ENCODE measurements at places on chromosomes 2 and 18.

GRCh38 chr2:172555272-172555521, 693 bp upstream of the PDK1 start:
- ATAC-seq: peak; percentile 22

- ATAC-seq: no peak
These were observed 307.1 kb upstream of the PIK3C3 start for GRCh38 chr18:41647914-41648313.

DNA sequence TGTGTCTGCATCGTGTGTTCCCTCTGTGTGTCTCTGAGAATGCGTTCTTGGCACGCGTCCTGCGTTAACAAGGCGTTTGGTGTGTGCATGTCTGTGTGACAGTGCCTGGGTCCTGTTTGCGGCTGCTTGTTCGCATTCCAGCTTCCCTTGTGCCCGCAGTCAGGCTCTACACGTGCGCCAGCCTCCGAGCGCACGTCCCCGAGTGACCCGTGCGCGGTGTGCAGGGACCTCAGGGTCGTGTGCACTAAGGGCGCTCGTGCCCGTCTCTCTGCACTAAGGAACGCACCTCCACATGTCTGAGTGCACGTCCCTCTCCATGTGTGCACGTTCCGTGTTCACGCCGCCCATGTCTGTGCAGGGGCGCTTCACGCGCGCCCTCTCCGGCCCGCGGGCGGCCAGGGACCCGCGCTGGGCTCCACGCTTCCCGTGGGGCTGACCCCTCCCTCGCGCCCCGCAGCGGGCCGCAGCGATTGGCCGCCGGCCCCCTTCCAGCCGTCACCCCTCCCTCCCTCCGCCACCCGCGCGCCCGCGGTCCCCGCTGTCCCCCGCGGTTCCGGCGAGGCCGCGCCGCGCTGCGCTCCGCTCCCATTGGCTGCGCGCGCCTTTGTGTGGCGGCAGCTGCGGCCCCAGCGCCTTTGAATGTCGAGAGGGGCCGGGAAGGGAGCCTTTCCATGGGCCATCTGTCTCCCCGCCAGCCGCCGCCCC, 229.4 kb downstream of the HAUS1 start:
- ATAC-seq: no peak

- ATAC-seq: no peak
These were observed 41.6 kb downstream of the SLC25A12 start for GRCh38 chr2:171852366-171852888.

DNA sequence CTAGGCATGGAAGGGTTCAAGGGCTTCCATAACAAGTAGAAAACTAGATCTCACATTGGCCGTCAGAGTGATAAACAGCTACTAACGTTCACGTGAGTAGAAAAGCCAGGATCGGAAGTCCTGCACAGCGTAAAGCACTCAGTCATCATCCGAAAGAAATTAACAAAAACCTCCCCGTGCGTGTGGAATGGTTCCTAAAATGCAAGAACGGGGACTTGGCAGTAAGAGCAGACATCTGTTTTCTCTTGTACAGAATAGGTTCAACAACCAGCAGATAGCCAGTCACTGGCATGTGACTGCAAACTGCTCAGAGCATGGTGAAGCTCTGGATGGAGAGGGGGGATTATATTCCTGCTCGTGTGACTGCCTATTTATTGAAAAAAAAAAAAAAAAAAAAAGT, 106.9 kb upstream of the ITGB6 start:
- ATAC-seq: no peak

DNA sequence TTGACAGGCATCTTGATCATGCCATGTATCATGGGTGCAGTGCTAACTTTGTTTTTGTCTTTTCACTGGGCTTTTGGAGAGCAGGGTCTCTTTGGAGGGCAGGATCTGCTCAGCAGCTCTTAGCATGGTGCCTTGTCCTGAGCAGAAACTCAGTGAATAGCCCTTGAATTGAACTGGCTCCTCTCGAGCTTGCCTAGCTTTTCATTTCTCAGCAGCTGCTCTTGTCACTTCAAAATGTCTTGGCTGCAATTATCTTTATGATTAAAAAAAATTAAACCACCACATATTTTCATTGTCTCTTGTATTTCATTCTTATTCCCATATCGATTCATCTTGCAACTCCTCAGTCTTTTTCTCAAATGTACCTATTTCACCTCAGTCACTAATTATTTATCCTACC, 50.5 kb downstream of the CCDC85A start:
- ATAC-seq: no peak

DNA sequence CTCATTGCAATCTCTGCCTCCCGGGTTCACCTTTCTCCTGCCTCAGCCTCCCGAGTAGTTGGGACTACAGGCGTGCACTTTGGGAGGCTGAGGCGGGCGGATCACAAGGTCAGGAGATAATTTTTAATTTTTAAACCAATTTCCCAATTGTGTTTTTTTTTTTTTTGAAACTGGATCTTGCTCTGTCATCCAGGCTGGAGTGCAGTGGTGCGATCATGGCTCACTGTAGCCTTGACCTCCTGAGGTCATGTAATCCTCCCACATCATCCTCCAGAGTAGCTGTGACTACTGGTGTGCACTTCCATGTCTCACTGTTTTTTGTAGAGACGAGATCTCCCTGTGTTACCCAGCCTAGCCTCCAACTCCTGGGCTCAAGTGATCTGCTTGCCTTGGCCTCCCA, 49.3 kb downstream of the GLS start:
- ATAC-seq: no peak

DNA sequence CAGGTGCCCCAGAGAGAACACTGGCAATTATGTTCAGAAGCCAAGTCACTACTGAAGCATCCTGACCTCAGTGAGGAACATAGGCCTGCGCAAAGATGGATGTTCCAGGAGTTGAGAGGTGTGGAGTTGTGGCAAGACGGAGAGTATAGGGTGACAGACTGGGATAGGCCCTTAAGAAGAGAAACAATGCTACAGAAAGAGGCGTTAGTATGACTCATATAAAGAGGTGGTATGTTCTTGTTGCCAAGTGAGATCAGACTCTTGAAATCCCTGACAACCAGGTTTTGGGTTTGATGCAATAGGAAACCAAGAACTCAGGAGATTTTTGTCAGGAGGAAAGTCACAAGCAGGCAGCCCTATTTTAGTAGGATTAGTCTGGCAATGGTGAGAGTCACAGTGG, 185.6 kb downstream of the RIT2 start:
- no peak for ATAC-seq

DNA sequence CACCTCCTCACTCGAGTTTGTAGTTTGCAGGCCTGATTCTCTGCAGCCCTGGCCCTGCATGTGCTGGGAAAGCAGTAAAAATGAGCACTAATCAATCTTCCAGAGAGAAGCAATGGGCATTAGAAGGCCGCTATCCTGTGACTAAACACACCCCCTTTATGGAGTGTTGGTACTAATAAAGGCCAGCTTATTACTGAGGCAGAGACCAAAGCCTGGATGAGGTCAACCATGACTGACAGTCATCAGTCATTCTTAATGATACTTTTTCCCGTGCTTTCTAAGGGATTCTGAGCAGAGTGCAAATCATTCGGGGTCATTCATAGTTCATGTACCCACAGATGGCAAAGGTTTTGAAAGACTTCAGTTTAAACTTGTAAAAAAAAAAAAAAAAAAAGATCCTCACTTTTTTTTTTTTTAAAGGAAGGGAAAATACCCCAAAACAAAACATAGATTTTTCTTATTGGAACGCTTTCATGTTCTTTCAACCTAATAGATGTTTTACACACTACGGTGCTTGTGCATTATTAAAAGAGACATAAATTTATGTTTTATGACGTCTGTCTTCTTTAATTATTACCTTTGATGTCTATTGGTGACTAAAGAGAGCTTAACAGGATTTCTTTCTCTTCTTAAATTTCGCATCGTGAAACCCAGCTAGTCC, 13.2 kb downstream of the TSHZ1 start:
- ATAC-seq: no peak

DNA sequence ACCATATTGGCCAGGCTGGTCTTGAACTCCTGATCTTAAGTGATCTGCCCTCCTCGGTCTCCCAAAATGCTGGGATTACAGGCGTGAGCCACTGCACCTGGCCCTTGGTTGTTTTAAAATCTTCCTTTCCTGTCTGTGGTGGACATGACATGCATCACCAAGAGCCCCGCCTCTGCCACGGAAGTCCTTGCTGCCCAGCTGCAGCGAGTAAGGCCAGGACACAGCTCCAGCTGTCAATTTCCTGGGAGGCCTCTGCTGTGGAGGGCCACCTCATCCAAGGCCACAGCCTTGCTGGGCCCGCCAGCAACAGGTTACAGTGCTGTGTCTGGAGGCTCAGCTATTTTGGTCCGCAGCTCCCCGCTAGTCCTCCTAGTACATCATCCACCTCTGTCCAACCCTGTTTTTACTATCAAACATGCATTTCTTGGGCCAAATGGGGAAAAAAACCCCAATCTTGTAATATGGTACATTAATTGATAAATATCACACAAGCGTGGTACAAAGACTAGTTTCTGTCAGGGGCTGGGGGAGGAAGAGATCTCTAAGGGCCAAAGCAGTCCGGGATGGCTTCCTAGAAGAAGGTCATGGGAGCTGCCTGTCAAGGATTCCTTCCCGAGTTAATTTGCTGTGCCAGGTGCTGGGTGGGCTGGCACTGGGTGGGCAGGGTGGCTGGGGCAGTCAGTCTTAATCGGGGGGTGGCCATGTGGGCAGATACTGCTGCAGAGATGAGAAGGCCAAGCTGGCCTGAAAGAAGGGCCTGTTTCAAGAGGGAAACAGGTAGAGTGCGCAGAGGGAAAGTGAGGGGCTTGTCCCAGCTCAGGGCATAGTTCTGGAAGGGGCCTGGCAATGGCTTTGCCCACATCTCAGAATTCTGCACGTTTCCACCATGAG, 100.5 kb downstream of the INHBB start:
- ATAC-seq: no peak

DNA sequence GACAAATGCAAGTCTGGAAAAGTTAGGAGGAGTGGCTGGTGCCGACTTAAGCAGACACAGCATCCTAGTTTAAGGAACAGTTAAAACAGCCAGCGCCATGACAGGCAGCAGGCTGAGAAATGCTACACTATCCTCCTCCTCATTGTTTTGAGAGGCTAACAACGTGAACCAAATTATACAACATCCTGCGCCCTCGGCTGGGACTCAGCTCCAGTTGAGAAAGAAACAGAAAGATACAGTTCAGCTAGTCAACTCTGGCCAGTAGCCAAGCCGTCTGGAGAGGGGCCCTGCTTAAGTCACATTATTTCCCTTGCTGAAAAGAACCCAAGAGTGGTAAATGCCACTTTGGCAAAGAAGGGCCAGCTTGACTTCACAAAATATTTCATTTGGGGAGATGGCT, 90.2 kb downstream of the BCL11A start:
- no peak for ATAC-seq

DNA sequence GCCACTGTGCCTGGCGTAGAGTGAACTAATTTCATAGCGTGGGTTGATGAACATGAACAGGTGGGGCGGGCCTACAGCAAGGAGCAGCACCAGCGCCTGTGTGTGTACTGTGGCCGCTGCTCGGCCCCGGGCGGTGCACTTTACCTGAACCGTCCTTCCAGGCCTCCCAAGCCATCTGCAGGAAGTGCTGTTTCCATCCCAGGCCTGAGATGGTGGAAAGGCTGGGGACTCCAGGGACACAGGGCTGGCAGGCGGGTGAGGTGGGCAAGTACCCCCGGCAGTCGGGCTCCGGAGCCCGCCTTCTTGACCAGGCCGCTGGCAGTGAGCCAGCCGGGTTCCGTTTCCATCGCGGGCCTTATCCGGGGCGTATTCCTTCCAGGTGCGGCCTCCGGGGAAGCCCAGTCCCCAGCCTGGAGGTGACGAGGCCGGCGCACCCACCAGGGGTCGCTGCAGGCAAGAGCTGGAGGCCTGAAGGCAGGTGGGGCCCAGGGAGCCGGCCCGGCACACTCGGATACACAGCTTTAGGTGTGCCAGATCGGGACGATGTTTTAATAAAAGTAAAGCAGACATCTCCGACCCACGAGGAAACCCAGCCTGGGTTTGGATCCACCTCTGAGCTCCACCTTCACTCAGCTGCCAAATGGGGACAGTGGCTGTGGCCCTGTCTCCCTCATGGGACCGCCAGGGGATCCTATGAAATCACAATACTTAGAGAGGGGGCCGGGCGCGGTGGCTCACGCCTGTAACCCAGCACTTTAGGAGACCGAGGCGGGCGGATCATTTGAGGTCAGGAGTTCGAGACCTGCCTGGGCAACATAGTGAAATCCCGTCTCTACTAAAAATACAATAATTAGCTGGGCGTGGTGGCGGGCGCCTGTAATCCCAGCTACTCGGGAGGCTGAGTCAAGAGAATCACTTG, 22.7 kb upstream of the PDIA6 start:
- peak; percentile 78 for ATAC-seq

DNA sequence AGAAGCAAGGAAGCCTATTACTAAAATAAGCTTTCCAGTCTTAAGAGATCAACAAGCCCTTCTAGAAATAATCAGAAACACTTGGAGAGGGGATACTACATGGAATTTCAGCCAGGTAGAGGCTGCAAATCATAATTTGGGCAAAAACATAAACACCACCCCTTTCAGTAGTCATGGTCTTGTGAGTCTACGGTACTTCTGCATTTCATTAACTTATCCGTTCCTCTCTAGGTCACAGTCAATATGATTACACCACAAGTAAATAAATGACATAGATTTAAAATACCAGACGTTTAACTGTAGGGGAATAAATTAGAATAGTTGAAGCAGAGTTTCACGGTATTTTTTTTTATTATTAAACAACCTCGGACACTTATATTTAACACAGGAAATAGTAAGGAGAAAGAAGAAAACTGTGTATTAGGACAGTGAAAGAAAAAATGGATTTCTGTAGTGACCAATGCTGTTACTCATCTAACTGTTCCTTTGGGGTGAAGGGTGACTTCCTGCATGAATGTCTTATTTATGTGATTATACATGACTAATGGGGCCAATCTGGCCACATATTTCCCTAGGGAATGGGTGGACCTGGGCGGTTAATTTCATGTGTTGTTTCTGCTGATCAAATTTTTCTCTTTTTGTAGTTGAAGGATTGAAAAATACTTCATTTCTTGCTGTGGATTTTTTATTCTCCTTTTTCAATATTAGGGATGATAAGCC, 456.6 kb upstream of the UBE2E3 start:
- ATAC-seq: no peak

- ATAC-seq: no peak
These were observed 593.1 kb downstream of the TMX3 start for GRCh38 chr18:68121826-68122225.

DNA sequence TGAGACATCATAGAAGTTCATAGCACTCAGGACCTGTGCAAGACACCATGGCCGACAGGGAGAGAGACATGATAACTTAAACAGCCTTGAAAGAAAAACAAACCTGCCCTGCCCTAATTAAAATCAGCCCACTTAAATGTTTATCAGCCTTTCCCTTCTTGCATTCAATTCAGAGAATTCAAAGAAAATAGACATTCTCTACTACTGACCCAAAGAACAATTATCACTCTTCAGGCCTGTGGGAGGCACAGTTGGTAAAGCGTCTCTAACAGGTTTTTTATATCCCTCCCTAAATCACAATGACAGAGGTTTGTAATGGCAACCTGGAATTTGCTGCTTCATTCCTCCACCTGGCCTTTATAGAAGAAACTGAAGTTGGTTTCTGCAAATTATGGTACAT, 1.7 kb downstream of the CDK15 start:
- ATAC-seq: no peak

GRCh38 chr2:54074606-54075341, 40.6 kb upstream of the ACYP2 start:
- ATAC-seq: no peak

DNA sequence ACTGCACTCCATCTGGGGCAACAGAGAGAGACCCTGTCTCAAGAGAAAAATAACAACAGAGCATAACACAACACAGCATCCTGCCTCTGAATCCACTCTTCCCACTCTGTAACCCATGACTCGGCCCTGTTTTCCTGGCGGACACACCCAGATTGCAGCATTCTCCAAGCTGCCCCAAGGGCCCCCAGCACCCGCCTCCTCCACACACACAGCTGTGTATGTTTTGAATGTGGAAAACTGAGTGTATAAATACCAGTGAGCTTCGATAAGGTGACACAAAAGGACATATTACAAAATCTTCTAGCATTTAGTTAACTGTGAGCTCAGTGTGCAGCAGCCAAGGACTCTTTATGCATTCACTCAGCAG, 13.0 kb downstream of the IMPA2 start:
- no peak for ATAC-seq

Data from activated CD4-positive, CD25-positive, alpha-beta regulatory T cell treated with anti-CD3 and anti-CD28 coated beads, Interleukin-2, amount 50 U/mL, for 24 hours (primary cell).